ENCODE measurements at places on chromosomes 12 and 14.
A peak's percentile ranks its signal among the peaks of the same experiment; 100 is the strongest.

- no peak for DNase-seq
These were observed 36.2 kb downstream of the VDR start for GRCh38 chr12:47868552-47869031.

DNA sequence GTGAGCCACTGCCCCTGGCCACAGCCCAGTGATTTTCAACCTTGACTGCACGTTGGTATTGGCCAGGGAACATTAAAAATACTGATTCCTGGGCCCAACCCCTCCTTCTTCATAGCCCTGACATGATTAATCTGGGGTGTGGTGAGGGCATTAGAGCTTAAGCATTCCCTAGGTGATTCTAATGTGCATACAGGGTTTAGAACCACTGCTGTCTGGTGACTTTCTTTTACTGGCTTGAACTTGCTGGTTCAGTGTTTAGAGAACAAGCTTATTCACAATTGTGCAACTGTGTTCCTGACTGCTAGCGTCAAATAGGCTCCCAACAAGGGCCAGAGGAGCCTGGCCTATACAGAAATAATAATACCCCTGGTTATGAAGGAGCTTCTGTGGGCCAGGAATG is 488.8 kb upstream of the CCDC196 start:
- DNase-seq, result peak; percentile 67

DNA sequence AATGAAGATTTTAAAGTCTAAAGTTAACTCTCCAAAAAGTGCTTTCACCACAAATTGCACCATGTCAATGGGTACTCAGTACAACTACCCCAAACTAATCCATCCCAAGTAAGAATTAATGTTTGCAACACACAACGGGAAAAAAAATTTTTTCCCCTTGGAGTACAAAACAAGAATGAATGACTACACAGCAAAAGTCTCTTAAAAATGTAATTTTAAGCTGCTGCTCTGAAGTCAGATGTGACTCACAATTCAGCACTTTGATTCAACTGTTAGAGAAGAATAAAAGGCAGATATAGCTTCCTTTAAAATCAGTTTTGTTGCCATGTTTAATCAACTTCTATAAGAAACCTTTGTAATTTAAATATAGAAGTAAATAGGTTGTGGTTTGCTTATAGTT is 42.5 kb upstream of the VPS33A start:
- DNase-seq, result no peak

GRCh38 chr12:58750484-58750883 is 169.8 kb downstream of the LRIG3 start:
- peak; percentile 97 for DNase-seq

- DNase-seq, result no peak
These were observed 123.3 kb downstream of the DAAM1 start for GRCh38 chr14:59311723-59312122.

GRCh38 chr14:89061696-89062095 is 237.2 kb downstream of the TTC8 start:
- DNase-seq, result no peak
